Activated naive CD4-positive, alpha-beta T cell treated with anti-CD3 and anti-CD28 coated beads, Interleukin-2, amount 50 U/mL, for 72 hours (primary cell): ENCODE measurements at places on chromosomes 2 and 18. TPM values are rescaled to one million over a fixed set of nuclear protein-coding genes. Genes with fewer than 3 reads are reported as not detected.

- DNase-seq: no peak
These were observed 3.7 kb upstream of the INSIG2 start for GRCh38 chr2:118084491-118085089.

DNA sequence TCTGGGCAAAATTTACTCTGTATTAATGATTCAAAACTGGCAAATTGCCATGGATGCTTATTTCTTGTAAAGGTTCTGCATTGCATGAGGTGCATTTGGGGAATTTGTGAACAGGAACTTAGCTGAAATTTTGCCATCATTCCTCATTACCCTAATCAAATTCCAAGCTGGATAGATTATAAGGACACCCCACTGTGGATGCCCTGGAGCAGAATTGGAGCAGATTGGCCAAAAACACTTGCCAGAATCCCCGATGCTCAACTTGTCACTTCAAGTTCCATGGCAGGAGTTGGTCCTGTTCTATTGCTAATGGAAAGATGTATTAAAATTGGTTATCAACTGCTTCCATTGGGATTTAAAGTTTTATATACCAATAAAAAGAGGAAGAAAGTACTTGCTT lies 237.9 kb downstream of the CCDC102B start:
- no peak for DNase-seq

DNA sequence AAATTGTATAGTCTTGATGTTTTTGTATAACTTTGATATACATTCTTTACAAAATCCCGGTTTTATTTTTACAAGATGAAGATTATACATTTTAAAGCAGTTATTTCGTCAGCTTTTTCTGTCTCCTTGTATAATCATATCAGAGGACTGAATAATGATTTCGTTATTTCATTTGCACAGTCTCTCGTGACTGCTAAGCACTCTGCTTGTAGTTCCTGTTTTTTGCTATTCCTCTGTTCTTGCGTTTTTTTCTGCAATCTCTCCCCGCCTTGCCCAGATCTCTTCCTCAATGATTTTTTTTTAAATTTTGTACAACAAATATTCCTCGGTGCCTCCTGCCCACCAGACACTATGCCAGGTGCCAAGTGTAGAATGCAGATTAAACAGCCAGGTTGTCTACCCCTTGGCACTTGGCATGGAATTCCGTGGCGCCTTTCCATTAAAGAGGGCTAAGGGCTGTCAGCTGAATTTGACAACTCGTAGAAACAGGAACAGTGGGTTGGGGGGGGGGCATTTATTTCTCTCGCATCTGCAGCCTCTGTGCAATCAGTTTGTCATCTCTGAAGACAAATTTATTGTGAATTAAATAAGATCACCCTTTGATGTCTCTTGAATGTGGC lies 69.6 kb downstream of the KLHL29 start:
- DNase-seq: no peak

Gene SULT1C2
- not detected for total RNA-seq

- no peak for DNase-seq
These were observed 10.9 kb downstream of the RBMS1 start for GRCh38 chr2:160482673-160483072.

Gene ANKRD62
- total RNA-seq: not detected

DNA sequence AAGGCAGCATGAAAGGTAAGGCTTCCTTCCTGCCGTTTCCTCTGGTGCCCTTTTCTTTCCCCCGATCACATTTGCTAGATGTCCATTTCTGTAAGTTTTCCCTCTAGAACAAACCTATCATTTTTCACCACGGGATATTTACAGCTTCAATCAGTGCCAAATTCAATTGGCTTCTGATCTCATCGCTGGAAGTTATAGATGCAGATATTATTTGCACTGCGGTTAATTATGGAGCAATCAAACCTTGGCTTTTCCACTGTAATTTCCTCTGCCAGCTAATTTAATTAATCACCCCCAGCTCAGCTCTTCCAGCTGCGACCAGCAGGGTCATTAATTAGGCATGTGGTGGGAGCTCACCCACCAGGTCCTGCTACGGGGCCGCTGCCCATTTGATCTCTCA lies 86.1 kb downstream of the GBX2 start:
- no peak for DNase-seq

Gene ARHGAP15
- 91.4 TPM for total RNA-seq

GRCh38 chr18:12946549-12947284 lies 1.1 kb upstream of the SEH1L start:
- DNase-seq: no peak

GRCh38 chr2:150587547-150588505 lies 100.4 kb upstream of the RND3 start:
- DNase-seq: no peak

Gene IAH1
- 65.8 TPM for total RNA-seq

Gene NABP1
- total RNA-seq: 59.7 TPM

DNA sequence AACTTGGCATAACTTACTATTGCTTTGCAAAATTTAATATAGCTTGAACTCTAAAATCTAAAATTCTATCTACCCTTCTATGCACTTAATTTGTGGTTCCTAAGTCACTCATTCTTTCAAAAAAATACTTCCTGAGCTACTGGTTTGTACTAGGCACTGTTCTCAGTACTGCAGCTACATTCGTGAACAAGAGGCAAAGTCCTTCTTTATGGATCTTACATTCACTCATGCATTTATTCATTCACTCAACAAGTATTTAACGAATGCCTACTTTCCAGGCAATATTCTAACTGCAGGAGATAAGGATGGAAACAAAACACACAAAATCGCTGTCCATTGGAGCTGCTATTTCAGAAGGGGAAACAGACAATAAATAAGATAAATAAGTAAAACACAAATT lies 104.8 kb downstream of the NBAS start:
- DNase-seq: no peak

GRCh38 chr2:188569431-188570165 lies 277.9 kb downstream of the GULP1 start:
- DNase-seq: no peak

DNA sequence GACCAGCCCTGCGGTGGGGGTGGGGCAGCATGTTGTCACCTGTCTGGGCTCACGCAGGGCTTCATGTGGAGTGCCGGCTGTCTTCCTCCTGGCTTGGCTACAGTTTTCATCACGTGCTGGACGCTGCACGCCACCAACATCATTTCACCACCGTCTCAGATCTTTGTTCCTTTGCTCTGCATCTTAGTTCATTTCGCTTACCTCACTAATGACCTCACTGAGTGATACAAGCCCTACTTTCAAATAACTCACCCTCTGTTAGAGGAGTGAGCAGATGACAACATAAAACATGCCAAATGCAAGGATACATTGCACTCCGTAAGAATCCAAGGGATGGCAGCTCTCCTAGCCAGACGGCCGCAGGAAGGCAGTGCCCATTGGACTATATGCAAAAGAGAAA lies 527.5 kb downstream of the GALR1 start:
- DNase-seq: no peak
